ENCODE measurements at places on chromosomes 3 and 15.
A peak's percentile ranks its signal among the peaks of the same experiment; 100 is the strongest.

DNA sequence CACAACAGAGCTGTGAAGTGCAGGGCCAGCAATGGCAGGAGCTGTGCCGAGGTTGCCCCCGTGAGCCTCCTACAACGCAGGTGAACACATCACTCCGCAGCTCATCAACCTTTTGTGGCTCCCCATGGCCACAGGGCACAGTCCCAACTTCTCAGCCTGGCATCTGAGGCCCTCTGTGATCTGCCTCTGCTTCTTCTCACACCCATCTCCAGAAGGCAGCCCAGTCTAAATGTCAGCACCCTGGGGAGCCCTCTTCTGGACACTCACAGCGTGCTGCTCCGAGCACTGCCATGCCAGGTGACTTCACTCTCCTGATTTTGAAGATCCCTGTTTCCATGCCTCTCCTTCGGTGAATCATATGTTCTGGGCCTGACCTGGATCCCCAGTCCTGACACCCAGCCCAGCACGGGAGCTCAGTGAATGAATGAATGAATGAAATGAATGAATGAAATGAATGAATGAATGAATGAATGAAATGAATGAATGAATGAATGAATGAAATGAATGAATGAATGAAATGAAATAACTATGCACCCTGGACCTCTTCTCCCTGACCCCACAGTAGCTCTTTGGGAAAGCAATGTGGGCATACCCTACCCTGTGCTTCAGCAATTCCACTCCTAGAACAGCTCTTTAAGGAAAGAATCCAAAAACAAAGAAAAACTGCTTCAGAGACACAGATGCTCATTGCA, 17.9 kb upstream of the SKIC8 start:
- no peak for DNase-seq

- DNase-seq, result peak; percentile 7
Measured at GRCh38 chr3:20043396-20043795, 3.1 kb downstream of the KAT2B start.

DNA sequence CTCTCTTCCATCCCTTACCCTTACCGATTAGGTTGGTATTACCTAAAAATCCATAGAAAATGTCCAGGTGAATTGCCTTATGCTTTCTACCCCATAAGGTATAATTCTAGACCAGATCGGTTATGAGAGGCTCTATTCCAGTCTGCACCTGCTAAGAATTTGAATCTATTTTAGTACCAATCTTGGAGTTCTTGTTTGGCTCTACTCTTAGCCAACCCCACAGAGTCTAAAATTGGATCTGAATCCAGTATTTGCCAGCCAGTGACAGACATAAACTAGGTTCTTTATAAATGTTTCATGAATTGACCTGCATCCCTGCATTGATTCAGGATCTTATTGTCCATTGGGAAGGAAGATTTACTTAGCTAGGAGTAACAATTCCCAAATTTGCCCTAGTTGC, 6.5 kb downstream of the KLHL24 start:
- DNase-seq, result no peak

DNA sequence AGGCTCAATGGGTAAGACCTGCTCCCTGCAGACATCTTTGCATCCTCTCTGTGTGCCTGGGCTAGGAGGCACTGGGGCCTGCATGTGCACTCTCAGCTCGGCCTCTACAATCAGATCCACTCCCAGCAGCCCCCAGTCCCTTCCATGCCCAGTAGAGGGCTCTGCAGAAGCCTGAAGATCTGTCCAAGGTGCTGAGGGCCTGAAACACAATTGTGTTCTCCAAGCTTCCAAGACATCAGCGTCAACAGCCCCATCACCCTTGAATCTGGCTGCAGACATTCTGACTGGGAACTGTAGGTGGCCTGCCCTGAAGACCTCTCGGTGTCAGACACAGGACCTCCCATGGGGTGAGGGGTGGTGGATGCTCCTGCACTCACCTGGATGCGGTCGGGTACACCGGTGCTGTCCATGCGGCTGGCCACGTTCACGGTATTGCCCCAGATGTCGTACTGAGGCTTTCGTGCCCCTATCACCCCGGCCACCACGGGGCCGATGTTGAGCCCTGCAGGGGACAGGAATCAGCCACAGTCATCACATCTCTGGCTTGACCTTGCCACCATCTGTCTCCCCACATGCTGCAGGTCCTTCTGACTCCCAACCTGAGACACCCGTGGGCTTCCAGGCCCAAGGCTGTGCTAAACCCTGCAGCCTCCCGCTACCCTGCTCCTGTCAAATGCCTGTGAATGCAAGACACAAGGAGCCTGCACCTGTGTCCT, 84.7 kb downstream of the SEC22A start:
- no peak for DNase-seq

- DNase-seq, result no peak
Measured at GRCh38 chr3:169256796-169257522, 406.6 kb downstream of the MECOM start.

DNA sequence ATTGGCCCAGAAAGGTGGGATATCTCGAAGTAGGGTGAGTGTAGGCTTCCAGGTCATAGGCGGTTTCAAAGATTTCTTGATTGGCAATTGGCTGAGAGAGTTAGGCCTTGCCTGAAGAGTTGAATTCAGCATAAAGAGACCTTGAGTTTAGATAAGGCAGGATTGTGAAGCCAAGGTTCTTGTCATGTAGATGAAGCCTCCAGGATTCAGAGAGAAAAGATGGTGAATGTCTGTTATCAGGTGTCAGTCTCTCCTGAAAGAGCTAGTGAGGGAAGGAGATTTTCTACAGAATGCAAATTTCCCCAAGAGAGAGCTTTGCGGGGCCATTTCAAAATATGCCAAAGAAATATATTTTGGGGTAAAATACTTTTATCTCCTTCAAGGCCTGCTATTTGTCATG, 217.0 kb upstream of the TLE3 start:
- no peak for DNase-seq

GRCh38 chr3:131193641-131194238, 167.1 kb downstream of the NEK11 start:
- DNase-seq, result no peak

- no peak for DNase-seq
Measured at GRCh38 chr3:128379367-128380160, 87.1 kb downstream of the DNAJB8 start.

DNA sequence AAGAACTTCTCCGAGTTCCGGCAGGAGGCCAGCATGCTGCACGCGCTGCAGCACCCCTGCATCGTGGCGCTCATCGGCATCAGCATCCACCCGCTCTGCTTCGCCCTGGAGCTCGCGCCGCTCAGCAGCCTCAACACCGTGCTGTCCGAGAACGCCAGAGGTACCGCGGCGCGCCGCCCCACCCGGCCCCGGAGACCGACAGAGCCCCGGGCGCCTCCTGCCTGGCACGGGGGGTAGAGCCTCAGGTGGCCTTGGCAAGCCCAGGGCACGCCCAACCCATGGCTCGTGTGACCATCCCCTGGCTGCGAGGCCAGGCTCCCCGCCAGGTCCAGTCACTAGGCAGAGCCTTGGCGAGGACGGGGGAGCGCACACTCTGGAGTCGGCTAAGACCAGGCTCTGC, 134.1 kb downstream of the LRRK1 start:
- DNase-seq, result no peak

Measured in cortex of kidney (tissue), 1 donor.